ENCODE measurements at places on chromosomes 11 and 22.

- no peak for DNase-seq
Observed at GRCh38 chr11:44025727-44026126, 22.1 kb upstream of the ACCSL start.

DNA sequence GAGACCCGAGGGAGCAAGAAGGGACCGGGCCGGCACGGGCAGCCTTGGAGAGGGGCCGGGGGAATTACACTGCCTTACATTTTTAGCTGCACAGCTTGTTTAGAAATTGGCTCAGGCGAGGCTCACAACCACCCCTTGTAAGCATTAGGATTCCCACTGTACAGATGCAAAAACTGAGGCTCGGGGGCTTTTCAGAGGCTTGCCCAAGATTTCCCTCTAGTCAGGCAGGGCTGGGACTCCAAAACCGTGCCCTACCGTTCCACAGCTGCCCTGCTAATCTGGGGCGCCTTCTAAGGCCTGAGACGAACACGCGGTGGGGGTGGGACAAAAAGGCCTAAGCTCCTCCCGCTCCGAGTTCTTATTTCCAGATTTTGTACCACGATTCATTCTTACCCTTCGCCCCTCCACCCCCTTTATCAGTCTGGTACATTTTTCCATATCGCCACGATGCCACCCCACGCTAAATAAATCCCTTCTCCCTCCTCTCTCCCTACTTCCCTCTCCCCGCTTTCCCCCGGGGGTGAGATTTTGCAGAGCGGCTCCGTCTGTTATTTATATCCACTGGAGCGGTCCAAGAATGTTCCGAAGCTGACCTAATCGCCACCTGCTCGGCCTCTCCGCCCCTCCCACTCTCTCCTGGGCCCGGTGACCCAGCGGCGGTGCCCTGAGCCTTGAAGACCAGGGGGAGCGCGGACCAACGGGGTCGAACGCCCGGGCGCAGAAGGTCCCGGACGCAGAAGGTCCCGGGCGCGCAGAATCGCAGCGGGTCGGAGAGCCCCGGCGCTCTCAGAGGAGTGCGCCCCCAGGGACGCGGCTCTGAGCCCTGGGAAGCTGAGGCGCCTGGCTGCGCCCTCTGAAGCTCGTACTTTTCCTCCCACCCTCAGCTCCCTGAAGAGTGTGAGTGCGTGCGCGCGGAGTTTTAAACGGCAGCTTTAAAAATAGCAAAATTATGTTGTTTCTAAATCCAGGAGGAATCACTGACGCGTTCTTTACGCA is 764 bp upstream of the PACSIN3 start:
- peak; percentile 55 for DNase-seq

- no peak for DNase-seq
Observed at GRCh38 chr11:36008584-36008983, 64.7 kb downstream of the LDLRAD3 start.

DNA sequence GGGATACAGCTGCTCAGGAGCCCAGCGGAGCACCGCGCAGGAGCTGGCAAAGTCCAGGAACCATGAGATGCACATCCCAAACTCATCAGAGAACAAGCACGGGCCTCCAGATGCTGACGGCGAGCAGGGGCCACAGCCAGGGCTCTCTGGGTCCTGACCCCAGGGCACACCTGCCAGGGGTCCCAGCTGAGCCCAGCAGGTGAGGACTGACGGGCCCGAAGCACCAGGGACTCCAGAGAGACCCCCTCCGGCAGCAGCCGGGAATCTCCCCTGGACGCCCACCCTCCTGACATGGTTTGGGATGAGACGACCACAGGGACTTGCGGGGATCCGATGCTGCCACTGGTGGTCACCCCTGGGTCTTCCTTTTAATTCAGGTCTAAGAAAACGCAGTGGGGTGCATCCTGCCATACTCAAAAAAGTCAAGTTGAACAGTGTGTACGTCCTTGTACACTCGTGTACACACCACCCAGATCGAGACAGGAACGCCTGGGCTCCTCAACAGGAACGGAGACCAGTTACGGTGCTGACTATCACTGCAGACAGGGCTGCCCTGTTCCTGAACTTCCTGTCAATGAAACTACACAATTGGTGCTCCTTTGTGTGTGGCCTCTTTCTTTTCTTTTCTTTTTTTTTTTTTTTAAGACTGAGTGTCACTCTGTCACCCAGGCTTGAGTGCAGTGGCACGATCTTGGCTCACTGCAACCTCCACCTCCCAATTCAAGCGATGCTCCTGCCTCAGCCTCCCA is 21.9 kb downstream of the TTLL8 start:
- DNase-seq, result no peak

- DNase-seq, result no peak
Observed at GRCh38 chr11:132022733-132023478, 652.5 kb downstream of the NTM start.

- DNase-seq, result no peak
Observed at GRCh38 chr22:44862981-44863860, 110.8 kb downstream of the ARHGAP8 start.

DNA sequence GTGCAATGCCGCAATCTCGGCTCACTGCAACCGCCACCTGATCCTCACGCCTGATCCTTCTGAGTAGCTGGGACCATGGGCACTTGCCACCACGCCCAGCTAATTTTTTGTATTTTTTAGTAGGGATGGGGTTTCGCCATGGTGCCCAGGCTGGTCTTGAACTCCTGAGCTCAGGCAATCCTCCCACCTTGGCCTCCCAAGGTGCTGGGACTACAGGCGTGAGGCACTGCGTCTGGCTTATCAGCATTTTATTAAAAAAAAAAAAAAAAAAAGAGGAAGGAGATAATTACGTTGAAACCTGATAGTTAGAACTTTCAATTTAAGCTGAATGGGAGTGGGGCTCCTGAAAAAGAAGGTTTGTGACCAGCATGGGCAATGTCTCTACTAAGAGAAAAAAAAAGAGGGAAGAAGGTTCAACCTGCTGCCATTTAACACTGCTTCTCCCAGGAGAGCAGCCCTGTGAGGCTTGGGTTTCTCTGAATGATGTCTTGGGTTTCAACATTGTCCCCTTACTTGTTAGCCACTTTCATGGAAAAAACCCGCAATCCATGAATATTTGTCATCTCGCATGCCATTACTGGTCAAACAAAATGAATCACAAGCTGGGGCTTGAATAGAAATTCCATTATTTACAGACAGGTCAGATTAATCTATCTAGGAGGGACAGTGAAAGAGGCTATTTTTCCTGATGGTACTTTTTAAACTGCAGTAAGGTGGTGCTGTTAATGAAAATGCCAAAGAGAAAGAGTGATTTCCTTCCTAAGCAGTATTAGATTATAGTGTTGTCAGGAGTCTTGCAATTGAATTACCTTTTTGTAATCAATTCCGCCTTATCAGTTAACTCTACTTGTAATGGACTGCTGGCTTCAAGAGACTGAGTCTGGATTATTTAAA is 72.5 kb downstream of the PACS1 start:
- no peak for DNase-seq

- DNase-seq, result no peak
Observed at GRCh38 chr11:121435551-121436511, 16.3 kb upstream of the SORL1 start.

DNA sequence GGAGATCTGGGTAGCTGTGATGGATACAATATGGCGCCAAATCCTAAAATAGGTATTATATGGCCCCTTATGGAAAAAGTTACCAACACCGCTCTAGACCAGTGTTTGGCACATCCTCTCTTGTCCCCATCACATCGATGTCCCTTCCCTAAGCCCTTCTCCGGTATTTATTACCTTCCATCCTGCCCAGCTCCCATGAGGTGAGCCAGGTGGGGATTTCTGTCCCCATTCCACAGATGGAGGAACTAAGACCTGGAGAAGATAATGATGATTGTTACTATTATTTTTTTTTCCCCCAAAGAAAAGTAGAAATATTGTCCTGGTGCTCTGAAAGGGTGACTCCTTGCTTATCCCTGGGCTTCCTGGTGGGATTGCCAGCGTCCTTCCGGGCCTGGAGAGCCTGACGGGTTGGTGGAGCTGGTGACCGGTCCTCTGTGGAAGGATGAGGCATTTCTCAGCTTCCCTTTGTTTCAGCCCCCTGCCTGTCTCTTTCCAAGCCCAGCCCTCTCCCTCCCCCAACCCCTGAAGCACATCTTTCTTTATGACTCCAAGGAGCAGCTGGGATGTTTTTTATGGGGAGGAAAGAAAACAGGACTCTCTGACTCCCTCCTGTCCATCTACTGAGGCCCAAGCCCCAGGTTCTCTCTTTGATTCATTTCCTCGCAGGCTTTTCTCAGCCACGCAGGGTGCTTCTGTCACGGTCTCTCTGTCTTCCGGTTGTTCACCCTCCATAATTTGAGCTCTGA is 65.4 kb downstream of the TP53I11 start:
- no peak for DNase-seq

DNA sequence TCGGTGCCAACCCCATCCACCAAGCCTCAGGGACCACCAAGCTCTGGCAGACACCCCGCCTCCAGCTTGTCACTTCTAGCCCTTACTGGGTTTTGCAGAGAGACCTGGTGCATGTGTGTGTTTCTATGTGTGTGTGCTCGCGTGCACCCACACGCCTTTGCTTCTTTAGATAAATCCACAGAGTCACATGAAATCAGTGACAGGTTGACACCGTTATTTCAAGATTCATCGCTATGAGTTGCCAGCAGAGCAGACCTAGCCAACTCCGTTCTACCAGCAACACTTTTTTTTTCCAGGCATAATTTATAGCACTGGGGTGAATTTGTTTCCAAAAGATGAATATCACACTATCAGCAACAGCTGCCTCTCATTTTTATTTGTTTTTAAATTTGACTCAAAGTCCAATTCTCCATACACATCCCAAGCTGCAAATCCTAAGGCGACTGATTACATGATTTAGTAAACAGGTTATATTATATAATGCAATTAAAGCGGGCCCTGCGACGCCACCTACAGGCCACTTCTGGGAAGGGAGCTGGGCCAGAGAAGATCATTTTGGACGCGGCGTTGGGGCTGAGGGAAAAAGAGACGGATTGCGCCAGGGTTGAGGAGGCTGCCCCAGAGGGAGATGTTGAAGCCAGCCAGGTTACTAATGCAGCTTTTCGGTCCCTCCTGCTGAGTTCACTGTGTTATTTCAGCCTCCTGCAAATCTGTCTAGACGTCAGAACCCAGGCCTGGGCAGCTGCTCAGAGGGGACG is 150.5 kb downstream of the FEZ1 start:
- DNase-seq, result peak; percentile 59

DNA sequence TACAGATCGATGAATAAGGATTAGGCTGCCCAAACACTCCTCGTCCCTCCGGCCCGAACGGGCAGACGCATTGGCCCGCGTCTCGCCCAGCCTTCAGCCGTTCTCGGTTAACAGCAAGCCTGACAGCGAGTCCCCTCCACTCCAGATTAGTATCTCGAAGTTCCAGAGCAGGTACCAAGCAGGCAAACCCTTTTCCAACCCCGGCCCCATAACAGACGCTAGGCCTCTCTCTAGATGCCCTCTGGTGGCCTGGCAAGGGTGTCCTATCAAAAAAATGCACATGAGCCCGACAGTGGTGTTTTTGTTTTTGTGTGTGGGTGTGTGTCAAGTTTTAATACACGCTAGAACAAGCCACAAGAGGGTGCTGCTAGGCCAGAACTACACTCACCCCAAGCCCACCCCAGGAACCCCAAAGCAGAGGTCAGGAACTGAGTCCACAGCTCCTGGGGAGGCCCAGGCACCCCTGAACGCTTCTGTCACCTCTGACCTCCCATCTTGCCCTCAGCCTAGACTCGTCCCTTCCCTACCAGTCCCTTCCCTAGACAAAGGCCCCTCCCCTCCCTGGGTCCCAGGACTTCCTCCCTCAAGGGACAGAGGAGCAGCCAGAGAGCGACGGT is 658 bp upstream of the ARFGAP2 start:
- peak; percentile 76 for DNase-seq

DNA sequence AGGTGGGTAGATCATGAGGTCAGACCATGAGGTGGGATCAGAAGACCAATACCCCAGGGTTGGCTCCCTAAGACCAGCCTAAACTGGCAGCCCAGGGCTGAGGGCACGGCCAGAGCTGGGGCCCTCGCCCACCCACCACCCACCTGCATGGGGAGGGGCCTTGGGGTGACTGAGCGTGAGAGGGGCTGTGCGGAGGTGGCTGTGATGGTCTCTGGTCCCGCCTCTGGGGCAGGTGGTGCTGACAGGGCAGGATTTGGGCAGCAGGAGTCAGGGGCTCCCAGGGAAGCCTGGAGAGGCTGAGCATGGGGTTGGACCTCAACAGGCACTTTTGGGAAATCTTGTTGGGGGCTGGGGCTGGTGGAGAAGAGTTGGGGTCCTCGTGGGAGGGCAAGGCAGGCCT is 39.8 kb upstream of the MUC5AC start:
- DNase-seq, result peak; percentile 18

DNA sequence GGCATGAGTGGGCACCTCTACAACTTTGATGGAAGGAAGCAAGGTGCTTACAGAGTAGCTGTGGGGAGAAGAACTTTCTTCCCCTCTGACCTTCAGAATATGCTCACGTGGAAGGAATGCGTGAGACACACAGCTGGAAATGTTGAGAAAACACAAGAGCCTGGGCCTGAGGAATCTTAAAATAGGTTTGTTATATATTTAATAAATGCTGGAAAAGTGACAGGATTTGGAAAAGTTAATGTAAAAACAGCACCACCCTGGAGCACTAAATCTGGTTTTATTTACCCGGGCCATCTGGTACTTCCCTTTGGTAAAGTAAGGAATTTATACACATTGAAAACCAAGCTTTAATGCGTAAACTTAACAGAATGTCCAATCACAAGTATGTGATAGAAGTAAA is 14.0 kb upstream of the AMPD3 start:
- no peak for DNase-seq

- no peak for DNase-seq
Observed at GRCh38 chr11:2668876-2669275, 30.9 kb downstream of the KCNQ1OT1 start.

DNA sequence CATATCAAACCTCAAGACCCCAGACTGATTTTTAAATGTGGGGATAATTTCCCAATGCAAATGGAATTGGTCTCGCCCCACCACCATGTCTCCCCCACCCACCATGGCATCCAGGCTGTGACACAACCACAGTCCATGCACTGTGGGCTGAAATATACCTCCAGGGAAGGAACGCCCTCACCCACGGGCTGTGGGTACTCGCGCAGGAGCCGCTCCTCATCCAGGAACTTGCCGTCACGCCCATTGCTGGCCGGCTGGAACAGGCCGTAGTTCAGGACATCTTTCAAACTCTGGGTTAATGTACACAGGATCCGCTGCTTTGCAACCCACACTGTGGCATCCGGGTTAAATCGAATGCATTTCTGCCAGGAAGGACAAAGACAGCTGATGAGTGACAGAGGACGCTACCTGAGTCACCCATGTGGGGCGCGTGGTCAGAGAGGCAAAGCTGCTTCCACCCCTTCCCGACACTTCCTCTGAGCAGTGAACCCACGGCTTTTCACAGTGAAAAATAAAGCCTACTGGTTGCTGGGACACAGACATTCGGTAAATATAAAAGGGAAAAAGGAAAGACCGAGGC is 133.6 kb downstream of the SHANK2 start:
- no peak for DNase-seq

- no peak for DNase-seq
Observed at GRCh38 chr11:20535271-20535881, 64.0 kb upstream of the SLC6A5 start.

GRCh38 chr22:19062943-19063308 is 59.3 kb downstream of the DGCR2 start:
- DNase-seq, result no peak

- no peak for DNase-seq
Observed at GRCh38 chr11:4491878-4492606, 9.6 kb downstream of the OR52K1 start.
